Stimulated activated CD4-positive, alpha-beta T cell treated with anti-CD3 and anti-CD28 coated beads, Interleukin-1b, Interleukin-23, amount 100 ng/mL, for 4 hours (primary cell): ENCODE measurements at places on chromosomes 2 and 18.

- no peak for DNase-seq
These were observed 43.0 kb upstream of the GPR39 start for GRCh38 chr2:132373391-132374135.

DNA sequence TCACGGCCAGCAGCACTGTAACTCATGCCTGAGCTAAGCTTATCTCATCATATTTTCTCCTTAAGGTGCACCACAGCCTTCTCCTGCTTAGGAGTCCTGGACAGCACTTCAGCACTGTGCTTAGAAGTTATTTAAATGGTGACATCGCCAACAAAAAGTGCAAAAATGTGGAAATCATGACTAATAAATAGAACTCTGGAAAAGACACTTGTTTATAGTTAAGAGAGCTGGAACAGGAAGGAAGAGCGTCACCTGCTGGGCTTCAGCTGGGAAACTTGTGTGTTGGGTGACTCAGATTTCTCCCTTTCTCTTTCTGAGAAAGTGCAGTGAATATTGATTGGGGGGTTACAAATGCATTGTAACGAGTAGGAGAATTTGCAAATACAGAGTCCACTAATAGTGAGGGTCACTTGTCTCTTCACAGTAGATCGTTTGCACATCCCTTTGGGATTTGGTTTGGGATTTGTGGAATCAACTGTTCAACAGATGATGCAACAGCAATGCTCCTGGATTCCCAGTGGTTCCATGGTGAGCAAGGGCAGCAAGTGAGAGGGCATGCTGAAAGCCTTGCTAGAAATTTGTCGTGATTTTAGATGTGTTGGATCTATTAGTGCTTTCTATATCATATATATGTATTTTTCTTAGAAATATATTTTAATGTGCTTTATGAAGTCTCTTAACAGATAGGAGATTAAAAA is 84.2 kb downstream of the DOK6 start:
- DNase-seq: no peak

GRCh38 chr2:217667512-217667911 is 335.3 kb downstream of the TNS1 start:
- no peak for DNase-seq

- DNase-seq: no peak
These were observed 36.2 kb upstream of the HS6ST1 start for GRCh38 chr2:128354726-128355470.

GRCh38 chr2:230843132-230843531 is 21.6 kb upstream of the ITM2C start:
- DNase-seq: no peak

GRCh38 chr2:137020452-137021196 is 255.3 kb downstream of the THSD7B start:
- no peak for DNase-seq

- no peak for DNase-seq
These were observed 5.5 kb downstream of the UBE2E3 start for GRCh38 chr2:180985771-180986395.

DNA sequence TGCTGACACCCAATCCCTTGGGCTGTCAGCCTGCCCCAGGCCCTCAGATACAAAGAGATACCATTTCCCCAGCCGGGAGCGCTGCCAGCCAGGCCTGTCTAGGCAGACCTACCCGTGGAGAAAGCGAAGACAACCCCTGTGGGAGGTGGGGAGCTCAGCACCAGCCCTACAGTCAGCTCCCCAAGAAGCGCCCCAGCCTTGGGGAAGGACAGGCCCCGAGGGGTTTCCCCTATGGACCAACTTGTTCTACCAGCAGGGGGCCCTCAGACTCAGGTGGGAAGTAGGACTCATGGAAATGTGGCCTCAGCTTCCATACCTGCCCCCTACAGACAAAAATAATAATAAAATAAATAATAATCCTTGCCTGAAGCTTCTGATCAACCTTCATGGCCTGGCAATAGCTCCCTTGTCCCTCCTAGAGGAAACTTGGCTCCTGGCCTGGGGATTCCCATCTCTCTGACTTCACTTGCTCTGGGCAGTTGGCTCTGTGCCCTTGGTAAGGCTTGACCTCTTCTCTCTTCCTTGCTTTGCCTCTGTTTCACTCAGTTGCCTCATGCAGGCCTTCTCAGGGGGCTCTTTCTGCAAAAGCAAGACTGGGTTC is 7.0 kb downstream of the SLC35F6 start:
- no peak for DNase-seq

DNA sequence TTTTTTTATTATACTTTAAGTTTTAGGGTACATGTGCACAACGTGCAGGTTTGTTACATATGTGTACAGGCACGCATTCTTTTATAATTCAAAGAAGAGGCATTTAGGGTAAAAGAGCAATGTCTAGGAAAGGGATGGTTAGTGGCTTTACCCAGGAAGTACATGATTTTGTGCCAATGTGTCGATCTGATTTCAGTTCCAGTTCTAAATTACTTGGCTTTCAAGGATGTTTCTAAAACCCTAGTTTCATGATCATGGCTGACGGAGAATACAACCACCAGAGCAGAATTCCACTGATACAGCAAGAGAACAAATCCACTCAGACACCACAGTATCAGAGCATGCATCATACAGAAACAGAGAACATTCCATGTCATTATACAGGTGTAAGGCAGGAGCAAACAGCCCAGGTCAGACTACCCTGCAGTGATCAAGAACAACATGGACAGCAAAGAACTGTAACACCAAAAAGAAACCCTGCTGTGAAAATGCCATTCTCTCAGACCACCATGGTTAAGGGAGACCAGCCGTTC is 116.7 kb upstream of the STK17B start:
- no peak for DNase-seq

- DNase-seq: no peak
These were observed 134.0 kb upstream of the HDAC4 start for GRCh38 chr2:239534581-239535412.

DNA sequence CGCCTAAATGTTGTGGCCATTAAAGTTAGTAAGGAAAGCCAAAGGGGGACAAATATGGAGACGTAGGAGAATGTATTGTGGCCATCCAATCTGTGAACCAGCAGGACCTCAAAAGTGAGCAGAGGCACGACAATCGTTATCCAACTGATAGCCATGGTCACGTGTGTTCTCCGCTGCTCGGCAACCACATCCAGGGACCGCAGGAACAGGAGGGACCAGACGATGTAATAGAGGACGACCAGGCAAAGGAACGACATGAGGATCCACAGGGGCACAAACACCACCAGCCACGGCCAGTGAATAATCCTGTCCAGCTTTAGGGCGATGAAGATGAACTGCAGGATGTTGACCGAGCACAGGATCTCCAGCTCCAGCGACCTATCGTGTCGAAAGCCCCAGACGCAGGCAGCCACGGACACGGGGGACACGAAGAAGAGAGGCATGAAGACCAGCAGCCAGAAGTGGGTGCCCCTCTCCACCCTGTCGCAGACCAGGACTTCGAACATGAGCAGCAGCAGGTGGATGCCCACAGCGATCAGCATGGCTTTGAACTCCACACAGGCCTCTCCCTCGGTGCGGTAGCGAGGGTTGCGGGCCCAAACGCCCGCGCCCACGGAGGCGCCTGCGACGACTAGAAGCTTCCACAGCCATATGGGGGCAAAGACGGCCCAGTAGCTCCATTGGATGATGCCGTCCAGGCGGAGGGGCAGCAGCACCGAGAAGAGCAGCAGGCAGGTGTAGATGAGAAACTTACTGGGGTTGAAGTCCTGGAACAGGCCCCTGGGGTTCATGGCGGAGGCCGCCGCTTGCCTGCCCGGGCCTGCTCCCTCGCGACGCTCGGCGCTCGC is 790 bp downstream of the TMEM185B start:
- no peak for DNase-seq

DNA sequence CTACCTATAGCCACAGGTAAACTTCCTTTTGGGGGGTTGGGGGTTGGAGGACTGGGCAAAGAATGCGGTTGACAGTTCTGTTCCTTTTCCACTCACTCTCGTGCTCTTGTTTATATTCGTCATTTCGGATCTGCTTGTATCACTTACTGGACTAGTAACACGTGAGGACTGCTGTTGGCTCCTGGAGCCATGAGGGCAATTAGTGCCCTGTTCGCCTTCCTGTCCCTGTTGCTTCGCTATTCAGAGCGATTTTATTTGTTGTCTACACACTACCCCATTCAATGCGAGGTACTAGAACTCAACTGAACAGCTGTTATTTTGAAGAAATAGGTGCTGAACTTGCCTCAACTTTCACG is 1.1 kb downstream of the KCNJ3 start:
- DNase-seq: no peak

DNA sequence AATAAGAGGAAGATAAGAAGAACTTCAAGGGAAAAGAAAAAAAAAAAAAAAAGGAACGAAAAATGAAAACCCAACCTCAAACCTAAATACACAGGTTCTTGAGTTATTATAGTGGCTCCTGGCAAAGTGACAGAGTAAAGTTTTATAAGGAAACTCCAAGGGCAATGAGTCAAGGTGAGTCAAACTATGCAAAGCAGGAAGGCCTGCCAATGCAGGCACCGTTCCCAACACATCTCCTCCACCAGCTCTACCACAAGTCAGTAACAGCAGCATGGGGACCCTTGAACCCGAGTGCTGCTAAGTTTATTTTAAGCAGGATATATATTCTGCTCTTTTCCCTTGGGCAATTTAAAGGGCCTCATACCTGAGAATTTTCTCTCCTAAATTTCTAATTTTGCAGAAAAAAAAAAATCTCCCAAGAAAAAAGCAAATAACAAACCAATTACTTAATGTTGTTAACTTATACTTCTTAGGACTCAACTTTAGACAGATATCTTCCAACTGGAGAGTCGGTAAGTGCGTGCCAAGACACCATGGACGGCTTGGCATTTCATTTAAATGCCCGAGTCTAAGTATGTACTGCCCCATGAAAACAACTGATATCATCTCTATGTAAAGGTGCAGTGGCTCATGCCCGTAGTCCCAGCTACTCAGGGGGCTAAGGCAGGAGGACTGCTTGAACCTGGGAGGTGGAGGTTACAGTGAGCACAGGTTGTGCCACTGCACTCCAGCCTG is 75.7 kb upstream of the TFCP2L1 start:
- DNase-seq: no peak

DNA sequence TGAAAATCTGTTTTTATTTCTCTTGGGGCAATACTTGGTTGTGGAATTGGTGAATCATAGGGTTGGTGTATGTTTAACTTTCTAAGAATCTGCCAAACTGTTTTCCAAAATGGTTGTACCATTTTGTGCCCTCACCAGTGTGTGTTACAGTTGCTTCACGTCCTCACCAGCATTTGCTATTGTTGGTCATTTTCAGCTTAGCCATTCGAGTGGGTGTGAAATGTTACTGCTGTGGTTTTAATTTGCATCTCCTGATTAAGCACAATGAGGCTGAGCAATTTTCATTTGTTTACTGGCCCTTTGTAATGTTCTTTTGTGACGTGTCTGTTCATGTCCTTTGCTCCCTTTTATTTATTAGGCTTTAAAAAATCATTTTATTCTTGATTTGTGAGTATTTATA is 49.7 kb downstream of the FOSL2 start:
- no peak for DNase-seq

- no peak for DNase-seq
These were observed 279.2 kb downstream of the GALR1 start for GRCh38 chr18:77528872-77529271.

GRCh38 chr2:127046579-127046978 is 60.4 kb downstream of the BIN1 start:
- no peak for DNase-seq

DNA sequence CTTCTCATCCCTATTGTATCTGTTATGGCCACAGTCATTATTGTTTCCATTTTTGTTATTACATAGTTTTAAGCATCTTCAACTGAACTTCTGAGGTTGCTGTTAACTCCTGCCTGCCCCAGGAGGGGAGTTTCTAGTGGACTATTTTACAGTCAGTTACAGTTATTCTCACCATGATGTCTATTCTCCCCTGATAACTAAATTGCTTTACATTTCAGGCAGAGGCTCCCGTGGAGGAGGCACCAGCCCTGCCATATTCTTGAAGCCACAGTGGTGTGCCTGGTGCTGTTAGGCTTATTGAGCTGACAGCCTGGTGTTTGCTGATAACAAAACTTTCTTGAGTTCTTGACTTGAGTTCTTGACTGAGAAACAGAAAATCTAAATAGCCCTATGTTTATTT is 256.4 kb downstream of the TFCP2L1 start:
- no peak for DNase-seq

- no peak for DNase-seq
These were observed 48.7 kb downstream of the PRELID3A start for GRCh38 chr18:12456441-12456840.

GRCh38 chr2:211900518-211900917 is 638.1 kb downstream of the ERBB4 start:
- no peak for DNase-seq

DNA sequence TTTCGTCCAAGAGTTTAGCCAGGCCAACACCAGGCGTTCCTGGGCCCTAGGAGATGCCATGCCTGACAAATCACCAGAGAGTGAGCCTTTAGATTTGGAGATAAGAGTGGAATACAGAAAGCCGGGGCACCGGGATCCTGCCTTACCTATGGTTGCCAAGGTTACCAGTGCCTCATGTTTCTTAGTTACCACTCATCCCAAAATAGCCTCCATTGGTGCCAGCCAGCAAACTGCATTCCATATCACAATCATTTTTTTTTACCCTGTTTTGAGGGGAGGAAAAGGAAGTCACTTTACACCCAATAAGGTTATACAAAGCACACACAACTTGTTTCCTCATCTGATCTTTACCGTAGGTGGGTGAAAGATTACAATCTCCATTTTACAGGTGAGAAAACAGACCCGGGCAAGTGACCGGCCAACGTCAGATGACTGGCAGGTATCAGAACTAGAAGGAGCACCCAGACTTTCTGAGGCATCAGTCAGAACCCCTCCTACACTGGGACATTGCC is 48.3 kb upstream of the PDIA6 start:
- DNase-seq: no peak

DNA sequence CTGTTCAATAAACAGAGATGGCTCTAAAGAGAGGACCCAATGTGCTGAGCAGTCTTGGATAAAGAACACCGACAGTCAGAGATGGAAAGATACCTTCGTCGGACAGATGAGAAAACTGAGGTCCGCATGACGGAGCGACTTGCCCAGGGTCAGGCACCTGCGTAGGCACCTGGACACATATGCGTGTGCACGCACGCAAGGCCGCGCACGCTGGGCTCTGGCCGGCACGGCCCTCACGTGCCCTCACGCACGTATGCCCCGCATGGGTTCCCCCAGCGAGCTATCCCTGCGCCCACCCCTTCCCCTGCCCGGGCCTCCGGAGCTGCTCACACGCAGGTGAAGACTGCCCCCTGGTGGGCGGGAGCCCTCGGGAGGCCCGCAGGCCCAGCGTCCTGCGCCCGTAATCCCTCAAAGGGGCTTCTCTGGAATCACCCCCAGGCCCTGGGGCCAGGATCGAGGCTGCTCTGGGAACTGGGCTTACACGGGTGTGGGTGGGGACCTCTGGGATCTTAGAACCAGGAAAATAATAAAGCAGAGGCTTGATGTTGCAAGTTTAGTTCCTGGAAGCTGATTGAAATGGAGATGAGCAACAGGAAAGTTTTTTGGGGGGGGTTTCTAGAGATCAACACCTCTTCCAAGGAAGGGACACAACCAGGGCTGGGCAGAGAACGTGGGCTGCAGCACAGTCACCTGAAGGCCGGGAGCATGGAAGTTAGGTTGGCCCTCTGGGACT is 246.3 kb downstream of the TNS1 start:
- DNase-seq: peak; percentile 73
